ENCODE measurements at places on chromosomes 4 and X.
A peak's percentile ranks its signal among the peaks of the same experiment; 100 is the strongest.

DNA sequence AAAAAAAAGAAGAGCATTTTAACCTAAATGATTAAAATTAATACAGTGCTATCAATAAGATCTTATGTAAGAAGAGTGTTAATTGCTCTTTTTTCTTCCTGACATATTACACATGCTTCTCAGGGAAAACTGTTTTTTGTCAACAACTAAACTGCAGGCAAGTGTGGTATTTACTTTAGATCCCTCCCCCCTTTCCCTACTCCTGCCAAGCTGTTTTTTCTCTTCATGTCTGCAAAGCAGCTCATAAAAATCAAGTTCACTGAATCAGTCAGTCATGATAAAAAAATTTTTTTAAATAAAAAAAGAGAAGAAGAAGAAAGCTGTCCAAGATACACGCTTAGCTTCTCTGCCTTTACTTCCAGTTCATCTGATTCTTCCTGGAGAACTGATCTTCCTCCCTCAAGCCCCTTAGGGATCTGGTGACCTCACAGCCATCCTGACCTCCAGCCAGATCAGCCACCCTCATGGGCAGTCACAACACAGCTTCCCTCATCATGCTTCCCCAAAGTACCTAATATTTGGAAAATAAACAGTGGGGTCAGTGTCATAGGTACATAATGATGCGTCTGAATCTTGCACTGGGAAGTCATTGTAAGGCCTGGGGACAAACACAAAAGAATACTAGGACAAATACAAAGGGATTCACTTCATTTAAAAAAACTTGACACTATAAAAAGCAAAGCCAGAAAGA is 87.0 kb downstream of the ZNF827 start:
- no peak for DNase-seq

GRCh38 chr4:26362745-26363439 is 42.1 kb downstream of the RBPJ start:
- no peak for DNase-seq

GRCh38 chr4:158172261-158173258 is at the start of gene GASK1B:
Gene GASK1B (minus strand): TSS chr4:158173025. CDS start chr4:158171375, 1,650 bp downstream.
- peak; percentile 64 for DNase-seq

DNA sequence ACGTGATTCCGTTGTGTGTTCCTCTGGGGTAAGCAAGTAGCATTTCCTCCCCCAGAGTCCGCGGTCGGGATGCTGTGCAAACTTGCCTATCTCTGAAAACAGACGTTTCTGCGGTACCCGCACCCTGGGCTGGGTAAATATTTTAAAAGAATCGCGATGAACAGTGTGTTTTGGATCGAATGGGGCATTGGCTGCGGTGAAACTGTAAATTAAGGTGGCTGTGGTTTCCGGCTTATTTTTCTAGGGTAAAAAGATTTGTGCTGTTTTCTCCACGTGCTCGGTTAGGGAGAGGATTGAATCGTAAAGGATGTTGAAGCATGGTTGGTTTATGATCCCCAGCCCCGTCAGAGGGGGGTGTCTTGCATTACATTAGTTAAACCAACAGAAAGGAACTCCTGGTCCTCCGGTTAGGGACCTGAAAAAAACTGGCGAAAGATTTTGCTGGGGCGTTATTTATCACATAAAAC is 1.2 kb downstream of the HHIP start:
- no peak for DNase-seq

DNA sequence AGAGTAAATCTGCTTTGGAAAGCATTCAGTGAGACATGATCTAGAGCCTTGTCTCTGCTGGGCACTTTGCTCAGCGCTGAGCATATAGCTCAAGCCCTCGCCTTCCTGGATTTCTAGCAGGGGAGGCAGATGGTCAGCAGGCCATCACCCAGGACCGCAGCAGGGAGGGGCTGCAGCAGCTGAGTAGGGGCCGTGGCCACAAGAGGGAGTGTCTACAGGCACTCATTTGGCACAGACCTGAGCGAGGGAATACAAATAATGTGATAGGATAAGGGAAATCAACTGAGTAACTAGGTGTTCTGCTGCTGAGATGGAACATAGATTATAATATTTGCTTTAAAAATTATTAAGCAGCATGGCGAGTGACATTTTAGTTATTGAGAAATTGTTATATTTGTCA is 30.2 kb downstream of the OFD1 start:
- DNase-seq: no peak

GRCh38 chr4:61462451-61463326 is 262.6 kb downstream of the ADGRL3 start:
- peak; percentile 6 for DNase-seq

DNA sequence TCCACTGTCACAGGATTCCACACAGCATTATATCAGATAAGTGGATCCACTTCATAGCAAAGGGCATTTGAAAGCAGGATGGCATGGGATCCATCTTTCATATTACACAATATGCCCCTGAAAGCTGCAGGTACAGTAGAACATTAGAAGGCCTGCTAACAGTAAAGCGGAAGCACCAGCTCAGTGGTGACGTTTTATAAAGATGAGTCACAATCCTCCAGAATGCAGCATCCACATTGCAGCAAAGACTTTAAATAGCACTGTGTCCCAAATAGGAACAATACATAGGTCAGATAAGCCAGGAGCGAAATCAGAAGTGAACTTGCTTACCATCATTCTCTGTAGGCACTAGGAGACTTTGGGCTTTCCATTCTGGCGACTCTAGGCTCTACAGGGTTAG is 609.5 kb upstream of the FAT1 start:
- DNase-seq: no peak

GRCh38 chrX:97215186-97215585 is 331.5 kb downstream of the RPA4 start:
- no peak for DNase-seq

- no peak for DNase-seq
Observed at GRCh38 chr4:7941111-7941964, 1.7 kb upstream of the AFAP1 start.

GRCh38 chr4:27048429-27049238 is 188.0 kb downstream of the STIM2 start:
- peak; percentile 58 for DNase-seq

- no peak for DNase-seq
Observed at GRCh38 chr4:32191961-32192360, 1471.8 kb downstream of the PCDH7 start.

DNA sequence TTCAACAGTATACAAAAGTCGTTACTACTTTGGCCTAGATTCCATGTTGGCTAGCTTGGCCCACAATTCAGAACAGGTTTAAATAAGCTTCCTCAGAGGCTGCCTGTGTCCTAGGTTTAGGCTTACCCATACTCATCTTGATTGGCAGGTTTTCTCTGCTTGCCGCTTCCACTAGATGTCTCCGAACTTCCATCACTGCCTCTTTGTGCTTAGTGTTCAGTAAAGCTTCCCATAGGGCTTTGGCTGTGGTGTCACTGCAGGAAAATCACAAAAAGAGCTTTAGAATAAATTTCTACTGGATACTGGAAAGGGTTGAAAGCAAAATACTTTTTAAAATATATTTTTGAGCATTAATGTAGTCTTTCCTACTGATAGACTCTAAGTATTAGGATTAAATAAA is 52.4 kb downstream of the SCFD2 start:
- peak; percentile 20 for DNase-seq

- no peak for DNase-seq
Observed at GRCh38 chrX:148069759-148070503, 88.8 kb downstream of the FMR1NB start.

DNA sequence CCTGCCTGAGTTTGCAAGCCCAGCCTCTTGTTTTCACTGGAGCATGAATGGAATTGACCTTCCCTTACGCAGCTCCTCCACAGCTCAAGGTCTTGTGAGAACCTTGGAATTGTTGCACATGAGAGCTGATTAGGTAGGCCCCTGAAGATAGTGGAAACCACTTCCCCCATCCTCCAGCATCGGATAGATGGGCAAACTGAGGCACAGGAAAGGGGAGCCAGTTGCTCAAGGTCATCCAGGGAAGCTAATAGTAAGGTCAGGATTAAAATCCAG is 27.2 kb downstream of the PJA1 start:
- no peak for DNase-seq

- no peak for DNase-seq
Observed at GRCh38 chrX:15217161-15217560, 52.7 kb downstream of the ASB9 start.

Measured in NCI-H446 (cell line).